ENCODE measurements at places on chromosomes 5 and 9.

GRCh38 chr5:79886925-79887655 lies 104.0 kb downstream of the MTX3 start:
- DNase-seq, result no peak

DNA sequence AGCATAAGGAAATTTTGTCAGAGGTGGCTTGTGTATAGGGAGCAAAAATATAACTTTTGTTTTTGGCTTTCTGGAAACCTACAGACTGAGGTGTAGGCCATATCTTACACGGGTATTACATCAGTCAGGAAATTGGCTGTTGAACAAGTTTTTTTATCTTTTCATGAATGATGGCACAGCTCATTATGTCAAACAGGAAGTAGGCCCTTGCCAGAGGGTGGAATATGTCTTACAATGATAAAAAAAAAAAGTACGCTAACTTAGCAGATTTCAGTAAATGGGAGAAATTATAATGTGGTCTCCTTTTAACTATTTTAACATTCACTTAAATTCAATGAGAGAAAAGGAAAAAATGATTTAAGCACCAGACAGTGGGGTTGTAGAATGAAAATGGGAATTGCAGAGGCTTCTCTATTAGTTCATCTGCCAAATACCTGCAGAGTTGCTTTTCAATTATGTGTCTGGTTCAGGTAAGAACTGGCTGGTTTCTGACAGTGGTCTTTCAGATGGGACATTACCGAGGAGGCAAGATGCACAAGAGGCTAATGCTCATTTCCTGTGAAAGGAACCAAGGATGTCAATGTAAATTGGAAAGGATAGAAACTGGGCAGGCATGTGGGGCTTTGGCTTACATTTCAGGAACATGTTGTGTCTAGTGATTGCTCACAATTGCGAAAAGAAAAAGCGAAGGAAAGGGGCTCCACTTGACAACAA lies 169.9 kb downstream of the NNT start:
- DNase-seq, result peak; percentile 91

- DNase-seq, result no peak
Measured at GRCh38 chr5:2310946-2311345, 428.2 kb upstream of the IRX4 start.

- peak; percentile 86 for DNase-seq
Measured at GRCh38 chr9:110619831-110620230, 40.3 kb upstream of the SVEP1 start.

GRCh38 chr5:1787472-1788047 lies 12.1 kb downstream of the MRPL36 start:
- DNase-seq, result no peak

DNA sequence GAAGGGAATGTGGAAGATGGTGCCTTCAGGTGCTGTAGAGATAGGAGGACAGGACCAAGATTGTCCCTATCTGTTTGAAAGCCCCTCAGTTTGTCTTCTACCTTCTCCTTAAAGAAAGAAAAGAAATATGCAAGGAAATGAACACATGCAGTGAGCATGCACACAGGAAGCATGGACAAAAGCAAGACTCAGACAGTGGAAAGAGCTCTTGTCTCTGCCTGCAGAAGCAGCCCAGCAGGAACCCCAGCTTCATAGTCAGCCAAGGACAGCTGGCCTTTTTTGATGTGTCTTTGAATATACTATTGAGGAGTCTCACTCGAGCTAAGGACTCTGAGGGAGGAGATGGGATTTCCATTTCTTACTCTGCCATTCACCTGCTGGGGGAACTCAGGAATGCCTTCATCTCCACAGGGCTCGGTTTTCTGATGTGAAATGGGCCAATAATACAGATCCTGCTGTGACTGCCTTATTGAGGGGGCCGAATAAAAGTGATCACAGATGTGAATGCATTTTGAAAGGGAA lies 132.5 kb upstream of the ADRA1B start:
- no peak for DNase-seq

- DNase-seq, result no peak
Measured at GRCh38 chr5:60494635-60495034, 205.3 kb downstream of the DEPDC1B start.

GRCh38 chr9:86732514-86733171 lies 214.7 kb downstream of the GAS1 start:
- DNase-seq, result peak; percentile 95

DNA sequence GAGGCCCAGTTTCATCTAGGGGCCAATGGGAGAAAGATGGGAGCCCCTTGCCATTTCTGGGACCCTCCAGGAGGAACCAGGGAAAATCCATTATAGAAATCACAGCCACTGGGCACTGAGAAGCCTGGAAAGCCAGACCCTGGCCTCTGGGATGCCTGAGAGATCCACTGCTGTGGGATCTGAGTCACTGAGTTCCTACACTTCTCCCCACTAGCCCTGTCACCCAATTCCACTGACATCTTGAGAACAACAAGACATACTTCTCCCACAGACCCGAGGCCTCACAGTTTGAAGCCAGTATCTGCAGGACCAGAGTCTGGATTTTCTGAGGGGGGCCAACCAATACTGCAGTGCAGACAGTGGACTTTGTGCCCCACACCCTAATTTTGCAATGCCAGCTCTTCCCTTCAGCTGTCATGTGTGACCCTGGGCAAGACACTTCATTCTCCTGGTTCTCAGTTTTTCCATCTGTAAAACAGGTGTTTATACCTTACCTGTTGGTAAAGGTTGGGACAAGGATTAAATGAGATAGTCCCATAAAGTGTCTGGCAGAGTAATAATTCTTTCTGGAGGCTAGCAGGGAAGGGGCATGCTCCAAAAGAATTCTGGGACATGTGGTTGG lies 46.5 kb downstream of the CXXC5 start:
- peak; percentile 50 for DNase-seq

GRCh38 chr9:82549174-82549821 lies 513.6 kb downstream of the RASEF start:
- DNase-seq, result no peak

- no peak for DNase-seq
Measured at GRCh38 chr9:130897848-130898551, 1.4 kb upstream of the QRFP start.

- DNase-seq, result no peak
Measured at GRCh38 chr5:170421826-170422225, 32.7 kb upstream of the KCNMB1 start.

GRCh38 chr9:89839449-89839848 lies 234.6 kb downstream of the GADD45G start:
- no peak for DNase-seq

- DNase-seq, result no peak
Measured at GRCh38 chr9:112887381-112887780, 3.3 kb downstream of the SLC46A2 start.

DNA sequence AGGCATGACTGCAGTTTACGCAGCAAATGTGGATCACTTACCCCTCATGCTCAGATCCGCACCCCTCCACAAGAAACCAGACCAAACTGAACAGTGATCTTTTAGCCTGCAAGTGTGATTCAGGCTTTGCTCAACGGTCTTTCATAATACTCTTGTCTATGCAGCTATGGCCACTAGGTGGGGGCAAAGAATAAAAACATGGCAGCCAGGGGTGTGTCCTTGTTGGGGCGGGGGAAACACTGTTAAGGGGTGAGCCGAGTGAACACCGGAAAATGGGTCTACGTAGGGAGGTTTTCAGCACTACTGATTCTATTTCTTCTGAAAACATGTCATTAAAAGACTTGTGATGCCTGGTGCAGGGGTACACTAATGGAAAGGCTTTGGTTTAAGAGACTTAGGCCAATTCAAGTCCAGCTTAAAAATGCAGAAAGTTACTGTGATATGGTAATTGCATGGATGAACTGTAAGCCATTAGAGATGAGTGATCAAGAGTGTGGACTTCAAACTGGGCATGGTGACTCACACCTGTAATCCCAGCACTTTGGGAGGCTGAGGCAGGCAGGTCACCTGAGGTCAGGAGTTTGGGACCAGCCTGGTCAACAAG lies 49.9 kb upstream of the GPR151 start:
- DNase-seq, result peak; percentile 67

DNA sequence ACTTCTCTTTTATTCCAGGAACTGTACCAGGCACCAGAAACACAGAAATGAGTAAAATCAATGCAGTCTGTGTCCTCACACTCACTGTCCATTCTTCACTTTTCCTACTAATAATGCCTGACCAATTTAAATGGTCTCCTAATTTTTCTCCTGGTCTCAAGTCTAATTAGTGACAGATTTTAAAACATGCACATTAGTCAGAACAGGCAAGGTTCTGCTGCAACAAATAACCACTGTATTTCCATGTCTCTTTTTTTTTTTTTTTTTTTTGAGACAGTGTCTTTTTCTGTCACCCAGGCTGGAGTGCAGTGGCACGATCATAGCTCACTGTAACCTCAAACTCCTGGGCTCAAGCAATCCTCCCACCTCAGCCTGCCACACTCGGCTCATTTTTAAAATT lies 99.6 kb downstream of the CEMIP2 start:
- DNase-seq, result no peak

- DNase-seq, result no peak
Measured at GRCh38 chr5:35339616-35340100, 109.4 kb upstream of the PRLR start.
